Left ventricle myocardium superior (tissue), 1 donor: ENCODE measurements at places on chromosomes 2 and 18. TPM values are rescaled to one million over a fixed set of nuclear protein-coding genes. Genes with fewer than 3 reads are reported as not detected.

The DAW1 gene
- total RNA-seq: not detected

The PID1 gene
- 8.0 TPM for total RNA-seq

The CD207 gene
- not detected for total RNA-seq

The COBLL1 gene
- total RNA-seq: 17.0 TPM

The VWC2L gene
- total RNA-seq: not detected

The PFN4 gene
- 0.62 TPM for total RNA-seq

The CAVIN2 gene
- 119 TPM for total RNA-seq

The SERPINB12 gene
- not detected for total RNA-seq
